HCT116 (cell line): ENCODE measurements at places on chromosomes 6 and 20. TPM values are rescaled to one million over a fixed set of nuclear protein-coding genes. Genes with fewer than 3 reads are reported as not detected.

NKX2-4 gene
- total RNA-seq = not detected

MMP24OS gene
- 59.6 TPM for total RNA-seq

OVOL2 gene
- total RNA-seq = 0.86 TPM

PRR3 gene
- total RNA-seq = 16.7 TPM

OSER1 gene
- 28.4 TPM for total RNA-seq

GJA10 gene
- total RNA-seq = not detected

MYB gene
- total RNA-seq = 3.7 TPM

LHFPL5 gene
- 0.71 TPM for total RNA-seq

SUMO4 gene
- total RNA-seq = 1.6 TPM

DNA sequence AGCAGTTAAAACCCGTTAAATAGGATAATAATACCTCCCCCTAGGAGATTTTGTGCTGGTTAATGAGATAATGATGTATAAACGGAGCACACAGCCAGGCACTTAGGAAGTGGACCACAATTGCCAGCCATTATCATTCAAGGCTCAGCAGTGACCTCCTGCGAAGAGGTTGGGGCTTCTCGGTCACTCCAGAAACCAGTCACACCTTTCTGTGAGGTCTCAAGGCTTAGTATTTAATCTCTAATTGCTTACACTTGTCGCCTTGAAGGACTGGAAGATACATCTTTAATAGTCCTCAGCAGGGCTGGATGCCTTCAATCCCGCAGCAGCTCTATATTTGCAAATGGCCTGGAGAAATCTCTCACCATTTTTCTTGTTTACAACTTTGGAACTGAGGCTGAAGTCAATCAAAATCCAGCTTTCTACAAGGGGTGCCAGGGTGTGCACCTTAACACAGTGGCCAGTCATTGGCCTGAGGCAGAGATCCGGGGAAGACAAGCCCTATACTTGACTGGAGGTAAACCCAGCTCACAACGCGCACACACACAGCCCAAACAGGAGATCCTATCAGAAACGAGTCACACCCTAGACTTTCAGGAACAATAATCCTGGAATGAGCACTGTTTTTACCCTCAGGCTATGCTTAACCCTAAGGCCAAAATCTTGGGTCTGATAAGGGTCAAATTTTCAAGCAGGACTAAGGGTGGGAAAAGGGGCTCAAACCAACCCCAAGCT is 1.2 kb downstream of the POU5F1 start:
- DNase-seq = no peak

- peak; percentile 4 for DNase-seq
Observed at GRCh38 chr6:76708641-76709331, 636.3 kb upstream of the IMPG1 start.

- DNase-seq = no peak
Observed at GRCh38 chr6:144215402-144215931, 65.2 kb downstream of the STX11 start.

- DNase-seq = no peak
Observed at GRCh38 chr6:123895806-123896205, 92.1 kb downstream of the NKAIN2 start.

DNA sequence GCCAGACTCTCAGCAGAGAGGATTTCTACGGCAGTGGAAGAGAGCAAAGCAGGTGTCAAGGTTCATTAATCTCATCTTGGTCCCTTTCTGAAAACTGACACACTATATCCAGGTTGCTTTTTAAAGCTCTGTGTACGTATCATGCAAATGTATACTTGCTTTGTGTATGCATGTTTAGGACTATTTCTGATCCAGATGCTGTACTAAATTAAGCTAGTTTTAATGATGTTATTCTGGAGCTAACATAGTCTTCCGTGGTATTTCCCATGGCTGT is 59.2 kb upstream of the SNX9 start:
- DNase-seq = no peak

GRCh38 chr6:106903299-106903698 is 71.2 kb downstream of the CD24 start:
- no peak for DNase-seq

DNA sequence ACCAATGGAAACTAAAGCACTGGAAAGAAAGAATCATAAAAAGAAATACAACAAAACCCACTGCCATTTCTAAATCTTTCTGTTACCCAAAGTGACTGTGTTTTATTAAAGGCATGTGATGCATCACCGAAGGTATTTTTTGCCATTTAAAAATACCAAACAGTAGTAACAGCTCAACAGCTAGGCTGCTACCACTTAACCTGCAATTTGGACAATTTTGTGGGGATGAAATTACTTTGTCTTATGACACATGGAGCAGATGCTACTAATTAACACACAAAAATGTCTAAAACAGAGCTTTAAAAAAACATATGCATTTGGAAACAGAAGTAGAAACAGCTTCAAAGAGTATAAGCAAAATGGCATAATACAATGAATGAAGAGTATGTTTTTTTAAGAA is 97.4 kb downstream of the ATXN1 start:
- no peak for DNase-seq

GRCh38 chr6:15569035-15569995 is 93.5 kb downstream of the DTNBP1 start:
- no peak for DNase-seq

DNA sequence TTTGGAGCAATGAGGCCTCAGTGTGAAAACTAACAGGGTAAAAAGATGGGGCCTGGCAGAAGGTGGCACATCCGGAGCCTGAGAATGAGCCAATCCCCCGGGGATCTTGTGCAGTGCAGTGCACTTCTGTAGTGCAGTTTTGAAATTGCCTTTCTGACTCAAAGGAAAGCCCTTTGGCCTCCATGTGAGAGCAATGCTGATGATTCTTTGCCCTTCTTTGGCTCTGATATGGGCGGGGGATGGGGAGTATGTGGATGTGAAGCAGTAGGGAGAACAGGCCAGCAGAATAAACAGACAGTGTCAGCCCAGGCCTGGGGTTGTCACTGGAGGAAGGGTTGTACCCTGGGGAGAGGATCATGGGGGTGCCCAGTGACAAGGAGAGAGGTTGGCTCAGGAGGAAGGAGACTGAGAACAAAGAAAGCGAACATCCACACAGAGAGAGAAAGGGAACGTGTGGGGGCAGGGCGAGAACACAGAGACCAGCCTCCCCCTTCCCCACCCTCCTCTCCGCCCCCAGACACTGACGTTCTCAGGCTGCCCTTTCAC is 351.2 kb downstream of the CDC5L start:
- DNase-seq = no peak

DNA sequence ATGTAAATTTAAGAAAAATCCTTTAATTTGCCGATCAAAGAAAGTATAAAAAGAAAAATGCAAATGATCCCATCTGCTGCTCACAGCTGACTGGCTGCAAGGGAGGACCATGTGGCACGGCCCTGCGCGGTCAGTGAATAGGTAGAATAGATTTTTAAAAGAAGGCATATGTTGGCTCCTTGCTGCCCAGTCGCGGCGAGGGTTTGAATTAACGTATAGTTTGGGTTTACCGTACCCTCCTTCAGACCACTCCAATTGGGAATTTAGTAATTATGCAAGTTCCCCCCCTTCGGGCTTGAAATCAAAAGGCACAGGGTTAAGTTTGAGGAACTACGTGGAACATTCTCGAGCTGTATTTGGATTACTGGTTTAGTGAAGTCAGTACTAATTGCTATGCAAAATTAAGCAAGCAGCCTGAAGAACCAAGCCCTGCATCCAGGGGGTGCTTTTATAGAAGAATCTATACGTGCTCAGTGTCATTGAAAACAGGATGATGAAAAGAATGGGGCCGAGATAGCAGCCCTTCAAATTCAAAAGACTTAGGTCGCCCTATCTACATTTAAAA is 1.1 kb upstream of the BEND3 start:
- no peak for DNase-seq

DNA sequence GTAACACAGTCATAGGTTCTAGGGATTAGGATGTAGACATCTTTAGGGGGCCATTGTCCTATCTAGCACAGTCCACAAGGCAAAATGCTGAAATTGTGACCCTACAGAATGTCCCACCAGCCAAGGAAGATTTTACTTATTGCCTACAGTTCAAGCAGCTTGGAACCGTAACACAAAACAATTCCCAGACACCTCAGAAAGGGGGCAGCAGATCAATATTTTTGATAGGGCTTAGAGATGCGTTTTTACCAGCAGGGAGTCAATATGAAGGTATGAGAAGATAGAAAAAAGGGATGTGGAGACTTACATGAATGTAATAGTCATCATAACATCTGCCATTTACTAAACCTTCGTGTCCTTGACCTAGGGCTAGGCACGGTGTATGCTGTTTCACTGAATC is 81.0 kb downstream of the TMEM170B start:
- DNase-seq = peak; percentile 22

DNA sequence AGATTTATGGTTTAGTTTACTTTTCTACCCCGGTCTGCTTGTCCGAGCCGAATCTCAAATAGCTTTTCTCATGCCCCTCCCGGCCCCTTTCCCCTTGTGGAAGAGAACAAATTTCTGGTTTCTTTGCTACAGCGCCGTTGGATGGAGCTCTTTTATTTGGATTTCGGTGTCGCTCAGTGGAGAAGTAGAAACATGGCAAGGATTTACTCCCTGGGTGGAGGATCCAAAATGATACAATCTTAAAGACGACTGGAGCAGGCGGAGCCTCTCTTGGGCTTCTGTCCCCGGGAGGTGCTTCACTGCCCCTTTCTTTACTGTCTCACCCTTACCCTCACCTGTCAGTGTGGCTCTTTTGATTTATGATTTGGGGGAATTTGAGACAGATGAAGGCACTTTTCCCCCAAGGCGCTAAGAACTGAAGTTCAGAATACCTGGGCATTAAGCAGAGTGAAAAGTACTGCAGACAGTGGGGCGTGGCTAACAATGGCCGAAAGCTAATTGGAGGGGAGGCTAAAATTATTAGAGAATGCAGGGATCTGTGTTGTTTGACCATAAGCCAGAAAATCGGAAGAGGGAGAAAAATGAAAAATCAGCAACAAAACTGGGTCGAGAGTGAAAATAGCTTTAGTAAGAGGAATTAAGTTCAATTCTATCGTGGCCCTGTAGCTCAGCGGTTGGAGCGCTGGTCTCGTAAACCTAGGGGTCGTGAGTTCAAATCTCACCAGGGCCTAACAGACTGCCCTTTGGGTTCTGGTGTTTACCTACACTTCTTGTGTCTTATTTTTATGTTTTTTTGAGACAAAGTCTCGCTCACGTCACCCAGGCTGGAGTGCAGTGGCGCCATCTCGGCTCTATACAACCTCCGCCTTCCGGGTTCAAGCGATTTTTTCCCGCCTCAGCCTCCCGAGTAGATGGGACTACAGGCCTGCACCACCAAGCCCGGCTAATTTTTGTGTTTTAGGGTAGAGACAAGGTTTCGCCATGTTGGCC is 145.1 kb upstream of the ZNF184 start:
- peak; percentile 62 for DNase-seq

GRCh38 chr6:120198033-120198432 is 848.5 kb upstream of the MAN1A1 start:
- no peak for DNase-seq

DNA sequence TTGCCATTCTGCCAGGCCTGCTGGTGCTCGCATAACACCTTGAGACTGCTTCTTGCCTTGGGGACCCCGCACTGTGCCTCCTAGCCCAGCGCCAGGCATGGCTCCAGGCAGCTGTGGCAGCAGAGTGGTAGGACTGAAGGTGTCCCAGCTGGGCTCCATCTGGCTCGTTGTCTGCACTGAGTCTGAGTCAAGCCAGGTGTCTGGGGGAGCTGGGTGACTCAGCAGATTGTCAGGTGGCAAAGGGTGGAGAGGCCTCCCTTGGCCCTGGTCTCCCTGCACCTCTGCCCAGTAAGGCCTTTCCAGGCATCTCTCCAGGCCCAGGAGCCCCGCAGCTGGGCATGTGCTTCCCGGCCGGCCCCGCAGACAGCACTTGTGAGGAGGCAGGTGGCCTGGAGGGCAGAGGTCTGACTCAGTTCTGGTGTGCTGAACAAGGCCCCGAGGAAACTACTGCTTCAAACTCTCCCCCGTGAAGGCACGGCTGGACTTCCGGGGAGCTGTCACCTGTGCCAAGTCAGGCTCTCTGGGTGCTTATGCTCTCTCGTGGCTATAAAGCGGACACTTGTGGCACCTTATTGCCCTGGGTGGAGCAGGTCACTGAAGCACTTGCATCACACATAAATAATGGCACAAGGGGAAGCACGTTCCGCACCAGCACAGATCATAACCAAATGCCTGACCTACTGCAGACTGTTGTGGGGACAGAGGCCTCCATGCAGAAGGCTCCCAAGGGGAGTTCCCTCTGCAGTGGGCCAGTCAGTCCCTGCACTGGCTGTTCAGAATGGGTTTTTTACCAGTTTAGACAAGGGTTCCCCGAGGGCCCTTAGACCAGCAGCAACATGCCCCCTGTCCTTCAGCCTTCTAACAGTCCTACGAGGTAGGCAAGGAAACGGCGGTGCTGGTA is 27.5 kb downstream of the FOXC1 start:
- no peak for DNase-seq

DNA sequence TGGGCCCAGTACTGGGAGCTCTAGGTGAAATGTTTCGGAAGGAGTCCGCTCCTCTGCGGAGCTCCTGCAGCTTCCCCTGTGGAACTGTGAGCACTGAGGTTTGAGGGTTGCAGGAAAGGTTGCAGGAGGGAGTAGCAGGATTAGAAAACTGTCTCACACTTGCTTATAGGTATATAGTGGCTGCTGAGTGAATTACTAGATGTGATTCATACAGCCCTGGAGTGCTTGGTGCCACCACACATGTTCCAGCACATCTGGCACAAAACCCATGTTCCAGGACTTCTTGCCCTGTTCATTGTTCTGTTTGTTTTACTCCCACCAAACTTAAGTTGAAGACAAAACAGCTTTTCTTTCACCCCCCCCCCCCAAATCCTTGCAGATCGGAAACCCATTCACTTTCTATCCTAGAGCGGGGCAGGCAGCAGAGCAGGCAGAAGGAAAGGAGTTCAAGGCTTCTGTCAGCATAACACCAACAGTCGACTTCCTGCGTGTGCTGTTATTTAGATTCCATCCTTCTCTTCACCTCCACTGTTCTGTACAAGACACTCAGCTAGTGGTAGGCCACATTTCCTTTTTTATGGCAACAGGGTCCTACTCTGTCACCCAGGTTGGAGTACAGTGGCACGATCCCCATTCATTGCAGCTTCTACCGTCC is 669 bp upstream of the PEX6 start:
- no peak for DNase-seq

DNA sequence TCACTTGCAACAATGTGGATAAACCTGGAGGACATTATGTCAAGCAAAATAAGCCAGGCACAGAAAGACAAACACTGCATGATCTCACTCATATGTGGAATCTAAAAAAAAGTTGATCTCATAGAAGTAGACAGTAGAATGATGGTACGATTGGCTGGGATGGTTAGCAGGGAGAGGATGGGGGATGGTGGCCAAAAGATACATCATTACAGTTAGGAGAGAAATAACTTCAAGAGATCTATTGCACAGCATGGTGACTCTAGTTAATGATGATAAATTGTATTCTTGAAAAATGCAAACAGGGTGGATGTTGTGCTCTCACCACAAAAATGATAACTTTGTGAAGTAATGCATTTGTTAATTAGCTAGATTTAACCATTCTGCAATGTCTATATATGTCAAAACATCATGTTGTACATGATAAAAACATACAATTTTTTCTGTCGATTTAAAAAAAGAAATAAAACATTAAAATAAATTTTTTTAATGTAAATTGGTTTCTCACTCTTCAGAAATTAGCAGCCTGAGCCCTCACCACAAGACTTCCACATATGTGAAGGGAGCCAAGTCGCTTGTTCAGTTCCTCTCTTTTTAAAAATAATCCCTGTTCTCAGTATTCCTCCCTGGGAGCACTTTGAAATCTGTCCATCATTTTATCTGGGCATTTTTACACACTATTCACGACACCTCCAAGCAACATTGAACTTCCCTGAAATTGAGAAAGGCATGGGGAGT is 34.2 kb downstream of the PTPRT start:
- DNase-seq = no peak
